ENCODE measurements at places on chromosomes 2 and 18.

- DNase-seq = no peak
These were observed 398 bp downstream of the CRYBA2 start for GRCh38 chr2:218992703-218993344.

DNA sequence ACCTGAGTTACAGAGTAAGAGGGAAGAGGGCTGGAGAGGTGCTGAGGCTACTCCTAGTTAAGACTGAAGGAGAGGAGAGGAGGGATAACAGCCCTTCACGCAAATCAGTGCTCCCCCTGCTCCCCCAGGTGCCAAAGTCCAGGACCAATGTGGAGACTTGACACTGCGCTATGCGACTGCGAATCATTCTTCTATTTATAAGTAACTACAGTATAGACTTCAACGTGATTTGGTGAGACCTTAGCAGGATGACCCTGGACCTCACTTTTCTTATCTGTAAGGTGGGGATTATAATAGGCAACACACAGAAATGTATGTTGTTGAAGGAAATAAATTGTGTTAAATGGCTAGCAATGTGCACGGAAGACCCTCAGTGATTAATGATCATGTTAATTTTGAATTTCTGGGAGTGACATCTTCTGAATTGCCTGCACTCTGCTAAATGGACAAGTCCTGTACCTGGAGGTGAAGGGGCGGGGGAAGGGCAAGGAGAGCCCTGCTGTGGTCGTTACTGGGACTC is 11.0 kb downstream of the EN1 start:
- DNase-seq = no peak

GRCh38 chr2:128538396-128538795 is 219.7 kb upstream of the HS6ST1 start:
- no peak for DNase-seq

GRCh38 chr2:148955798-148956197 is 80.8 kb downstream of the KIF5C start:
- DNase-seq = no peak

DNA sequence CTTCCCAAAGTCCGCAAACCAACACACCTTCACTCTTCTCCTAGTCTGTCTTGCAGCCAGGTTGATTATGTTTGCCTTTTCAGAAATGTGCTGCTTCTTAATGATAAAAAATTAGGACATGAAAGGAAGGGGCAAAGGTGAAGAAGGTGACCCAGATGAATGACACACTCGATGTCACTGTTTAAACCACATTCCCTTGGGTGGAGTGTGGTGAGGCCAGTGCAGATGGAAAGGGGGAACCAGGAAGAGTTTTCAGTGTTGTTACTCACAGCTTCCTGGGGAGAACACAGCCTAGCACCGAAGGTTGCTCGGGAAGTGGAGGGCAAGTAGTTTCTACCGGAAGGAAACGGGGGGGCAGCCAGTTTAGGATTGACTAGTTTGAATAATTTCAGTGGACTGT is 57.2 kb upstream of the BOD1L2 start:
- no peak for DNase-seq

- DNase-seq = no peak
These were observed 43.2 kb downstream of the MRPS9 start for GRCh38 chr2:105081006-105081601.

DNA sequence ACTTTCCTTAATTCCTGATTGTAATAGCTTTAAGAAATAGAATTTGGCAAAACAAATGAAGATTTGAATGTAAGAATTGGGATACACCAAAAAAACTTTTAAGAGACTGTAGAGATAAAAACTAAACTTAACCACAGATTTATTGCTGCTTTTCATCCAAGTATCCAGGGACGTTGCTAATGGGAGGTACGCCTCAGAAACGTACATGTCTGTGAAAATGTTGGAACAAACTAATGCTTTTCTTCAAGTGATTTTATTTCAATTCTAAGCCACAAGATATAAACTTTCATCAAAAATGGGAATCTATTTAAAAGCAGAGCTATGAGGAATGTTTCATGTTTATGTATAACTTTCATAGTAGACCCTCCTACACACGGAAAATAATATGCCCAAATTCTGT is 66.3 kb downstream of the ARHGAP15 start:
- DNase-seq = no peak

DNA sequence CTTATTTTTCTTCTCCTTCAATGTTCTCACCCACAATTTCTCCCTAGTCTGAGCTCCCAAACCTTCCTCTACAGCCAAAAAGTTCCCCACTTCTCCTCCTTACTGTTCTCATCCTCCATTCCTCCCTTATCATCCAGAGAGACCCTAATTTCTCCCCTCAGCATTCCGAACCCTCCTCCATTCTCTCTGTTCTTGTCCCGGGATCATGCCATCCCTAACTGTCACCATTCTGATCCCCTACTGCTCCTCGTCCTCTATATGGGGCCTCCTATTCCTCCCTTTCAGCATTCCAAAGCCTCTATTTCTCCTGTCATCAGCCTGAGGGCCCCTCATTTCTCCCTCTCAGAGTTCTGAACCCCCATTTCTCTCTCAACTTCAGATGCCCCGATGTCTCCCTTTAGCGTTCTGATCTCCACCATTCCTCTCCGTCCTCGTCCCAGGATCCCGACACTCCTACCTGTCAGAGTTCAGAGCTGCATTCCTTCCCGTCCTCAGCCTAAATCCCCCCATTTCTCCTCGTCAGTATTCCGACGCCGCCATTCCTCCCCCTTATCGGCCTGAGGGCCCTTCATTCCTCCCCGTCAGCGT is 522 bp downstream of the MBD1 start:
- DNase-seq = no peak

DNA sequence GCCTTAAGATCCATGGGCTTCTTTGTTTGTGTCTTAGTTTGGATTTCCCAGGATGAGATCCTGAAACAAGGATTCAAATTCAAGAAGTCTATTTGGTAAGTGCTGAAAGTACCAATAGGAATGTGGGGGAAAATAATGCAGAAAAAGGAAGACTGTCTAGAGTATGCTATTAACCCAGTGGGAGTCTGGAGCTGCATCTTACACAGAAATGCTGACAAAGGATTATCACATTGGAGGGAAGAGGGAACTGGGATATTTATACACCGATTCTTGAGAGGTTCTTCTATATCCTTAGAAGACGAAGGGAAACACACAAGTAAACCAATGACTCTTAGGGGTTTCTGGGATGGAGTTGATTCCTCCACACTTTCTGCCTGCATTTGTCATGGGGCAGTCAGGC is 294.8 kb upstream of the FIGN start:
- DNase-seq = no peak

GRCh38 chr2:2694746-2695145 is 363.7 kb upstream of the MYT1L start:
- DNase-seq = no peak

- DNase-seq = no peak
These were observed 97.9 kb upstream of the RND3 start for GRCh38 chr2:150585221-150585971.

GRCh38 chr2:149204686-149205085 is 125.7 kb upstream of the LYPD6 start:
- no peak for DNase-seq

- DNase-seq = no peak
These were observed 61.6 kb downstream of the COPS8 start for GRCh38 chr2:237147317-237147716.

DNA sequence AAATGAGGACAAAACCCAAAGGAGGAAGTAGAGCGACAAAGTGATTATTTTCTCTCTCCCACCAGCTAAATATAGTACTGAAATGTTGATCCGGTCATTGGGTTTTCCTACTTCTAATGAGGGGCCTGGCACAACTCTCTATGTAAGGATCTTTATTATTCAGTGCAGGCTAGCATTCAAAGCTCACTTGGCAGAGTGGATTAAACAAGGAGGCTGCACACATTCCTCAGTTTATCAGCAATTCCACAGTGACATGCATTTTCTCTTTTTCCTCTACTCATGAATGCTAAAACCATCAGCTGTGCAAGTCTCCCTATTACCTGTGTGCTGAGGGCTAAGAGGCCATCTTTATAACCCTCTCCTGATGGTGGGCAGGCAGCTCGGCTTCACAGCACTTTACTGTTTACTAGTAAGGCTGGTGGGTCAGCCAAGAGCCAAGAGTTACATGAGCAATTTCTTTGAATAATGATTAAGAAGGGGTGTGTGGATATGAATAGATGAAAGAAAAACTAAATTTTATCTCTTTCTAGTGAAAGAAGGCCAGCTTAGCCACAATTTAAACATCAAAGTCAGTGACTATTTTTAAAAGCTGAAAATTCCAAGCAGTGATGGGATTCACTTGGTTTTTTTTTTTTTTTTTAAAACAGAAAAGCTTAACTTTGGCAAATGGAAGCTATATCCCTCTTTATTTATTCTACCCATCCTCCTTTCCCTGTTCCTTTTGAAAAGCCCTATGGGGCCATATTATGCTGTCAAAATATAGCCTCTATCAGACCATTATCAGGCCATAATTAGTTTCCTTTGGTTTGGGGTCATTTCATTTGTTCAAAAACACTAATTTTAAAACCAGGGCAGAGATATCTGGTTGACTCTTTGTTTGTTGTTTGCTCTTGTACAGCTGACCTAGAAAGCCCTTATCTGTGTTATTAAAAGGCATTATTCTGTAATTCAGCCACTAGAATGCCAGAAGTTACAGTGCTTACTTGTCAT is 111.0 kb downstream of the RBM43 start:
- DNase-seq = no peak

DNA sequence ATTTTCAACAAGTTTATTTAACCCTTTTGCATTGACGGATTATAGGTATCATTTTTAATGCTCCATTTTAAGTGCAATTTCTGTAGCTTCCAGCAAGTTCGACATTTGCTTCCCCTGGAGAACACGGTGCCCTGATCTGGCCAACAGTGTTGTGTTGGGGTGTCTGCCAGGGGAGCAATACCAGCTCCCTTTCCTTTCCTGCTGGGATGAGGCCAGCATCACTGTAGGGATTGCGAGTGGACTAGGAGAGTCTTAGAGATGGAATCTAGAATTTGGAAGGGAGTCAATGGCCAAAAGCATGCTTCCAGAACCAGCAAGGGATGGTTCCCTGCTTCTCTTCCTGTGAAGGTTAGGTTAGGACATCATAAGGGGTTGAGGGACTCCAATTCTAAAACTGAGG is 135.2 kb downstream of the RTN4 start:
- no peak for DNase-seq

- no peak for DNase-seq
These were observed 857 bp upstream of the NEUROD1 start for GRCh38 chr2:181680937-181681811.

DNA sequence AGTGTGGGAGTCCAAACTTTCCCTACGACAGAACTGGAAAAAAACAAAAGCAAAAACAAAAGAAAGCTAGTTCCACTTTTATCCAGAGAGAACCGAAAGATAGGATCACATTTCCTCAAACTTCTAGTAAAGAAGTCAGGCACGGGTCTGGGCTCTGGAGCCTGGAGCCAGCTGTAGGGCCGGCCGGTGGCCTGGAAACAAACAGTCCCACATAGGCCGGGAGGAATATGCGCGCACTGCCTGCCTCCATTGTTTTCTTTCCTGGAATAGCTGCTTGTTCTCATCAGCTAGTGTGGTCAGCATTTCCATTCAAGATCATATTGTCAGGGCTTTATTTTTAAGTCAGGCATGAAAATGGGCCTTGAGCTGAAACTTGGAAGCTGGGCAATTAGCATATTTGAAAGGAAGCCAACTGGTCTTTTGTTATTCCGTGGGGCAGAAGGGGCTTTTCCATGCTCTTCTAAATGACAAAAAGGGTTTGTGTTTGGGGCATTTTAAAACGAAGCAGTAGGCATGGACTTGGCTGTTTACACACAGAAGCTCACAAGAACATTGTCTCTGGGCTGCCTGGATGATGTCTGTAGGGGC is 58.7 kb upstream of the RFX8 start:
- no peak for DNase-seq

DNA sequence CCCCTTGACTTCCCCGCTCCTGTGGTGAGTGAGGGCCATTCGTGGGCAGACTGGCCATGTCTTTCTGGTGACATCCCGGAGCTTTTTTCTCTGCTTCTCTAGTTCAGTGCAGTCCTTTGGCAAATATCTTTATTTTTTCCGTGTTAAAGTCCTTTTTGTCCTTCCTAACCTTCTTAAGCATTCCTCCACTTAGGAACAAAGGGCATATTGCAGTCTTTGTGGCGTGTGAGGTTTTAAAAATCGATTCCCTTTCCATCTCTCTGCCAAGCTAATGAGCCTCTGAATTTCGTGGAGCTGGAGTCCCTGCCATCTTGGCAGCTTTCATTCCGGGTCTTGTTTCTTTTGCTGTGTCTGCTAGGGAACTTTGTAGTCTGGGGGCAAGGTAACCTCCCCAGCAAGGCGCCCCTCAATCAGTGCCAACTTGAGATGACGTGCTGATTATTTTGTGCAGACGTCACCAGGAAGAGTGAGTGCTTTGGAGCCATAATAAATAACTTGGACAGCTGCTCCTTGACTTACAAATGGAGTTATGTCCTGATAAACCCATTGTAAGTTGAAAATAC is 5.1 kb downstream of the CNNM3 start:
- no peak for DNase-seq

DNA sequence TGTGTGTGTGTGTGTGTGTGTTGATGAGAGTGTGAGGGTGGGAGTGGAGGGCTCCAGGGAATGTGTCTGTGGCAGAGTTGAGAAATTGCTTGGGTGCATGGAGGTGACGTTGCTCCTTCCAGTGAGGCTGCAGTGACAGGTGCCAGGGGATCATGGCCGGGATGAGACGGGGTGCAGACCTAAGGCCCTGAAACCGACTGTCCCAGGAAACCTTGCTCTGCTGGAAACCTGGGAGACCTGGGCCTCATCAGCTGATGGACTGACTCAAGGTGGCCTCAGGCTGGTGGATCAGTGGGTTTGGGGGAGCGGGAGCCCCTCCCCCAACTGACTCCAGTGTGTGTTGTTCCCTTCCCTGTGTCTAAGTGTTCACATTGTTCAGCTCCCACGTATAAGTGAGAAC is 56.6 kb downstream of the INHBB start:
- DNase-seq = no peak

DNA sequence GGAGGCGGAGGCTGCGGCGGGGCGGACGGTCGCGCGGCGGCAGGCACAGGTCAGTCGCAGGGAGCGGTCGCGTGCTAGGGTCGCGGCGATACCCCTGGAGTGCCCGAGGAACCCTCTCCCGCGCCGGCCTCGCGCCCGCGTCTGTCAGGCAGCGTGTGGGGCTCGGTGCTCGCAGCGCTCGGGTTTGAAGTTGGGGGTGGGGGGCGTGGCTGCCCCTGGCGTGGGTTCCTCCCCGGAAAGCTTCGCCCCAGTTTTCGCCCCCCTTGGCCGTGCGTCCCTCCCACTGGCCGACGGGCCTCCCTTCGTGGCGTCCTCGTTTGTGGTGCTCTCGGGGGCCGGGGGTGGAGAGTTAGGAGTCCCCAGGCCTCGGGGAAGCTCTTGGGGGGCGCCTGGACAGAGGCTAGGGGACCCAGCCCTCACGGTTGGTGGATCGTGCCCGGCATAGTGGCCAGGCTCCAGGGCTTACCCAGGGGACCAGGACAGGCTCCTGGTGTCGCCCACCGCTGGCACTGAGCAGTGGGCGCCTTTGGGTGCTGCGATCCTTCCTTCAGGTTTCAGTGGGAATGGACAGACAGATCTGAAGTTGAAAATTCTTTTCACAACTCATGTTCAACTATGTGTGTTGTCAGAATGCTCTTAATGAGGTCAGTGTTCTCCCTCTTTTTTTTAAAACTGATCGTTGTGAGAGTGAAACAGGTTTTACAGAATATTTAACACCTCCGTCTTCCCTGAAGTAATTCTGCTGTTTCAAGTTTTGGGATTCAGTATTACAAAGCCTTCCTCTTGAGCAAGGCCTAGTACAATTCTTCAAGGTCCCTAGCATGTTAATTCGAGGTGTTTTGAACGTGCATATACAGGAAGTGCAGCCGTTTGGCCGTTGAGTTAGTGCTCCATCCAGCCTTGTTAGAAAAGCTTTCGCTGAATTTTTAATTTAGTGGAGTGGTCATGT is 604 bp downstream of the RALBP1 start:
- DNase-seq = no peak

GRCh38 chr2:119469661-119470297 is 38.1 kb downstream of the TMEM37 start:
- DNase-seq = no peak

- DNase-seq = no peak
These were observed 43.4 kb upstream of the LRP1B start for GRCh38 chr2:142174176-142174575.
